ENCODE measurements at places on chromosomes 2 and 18.

GRCh38 chr2:9543557-9543956, 12.1 kb downstream of the ADAM17 start:
- no peak for DNase-seq

DNA sequence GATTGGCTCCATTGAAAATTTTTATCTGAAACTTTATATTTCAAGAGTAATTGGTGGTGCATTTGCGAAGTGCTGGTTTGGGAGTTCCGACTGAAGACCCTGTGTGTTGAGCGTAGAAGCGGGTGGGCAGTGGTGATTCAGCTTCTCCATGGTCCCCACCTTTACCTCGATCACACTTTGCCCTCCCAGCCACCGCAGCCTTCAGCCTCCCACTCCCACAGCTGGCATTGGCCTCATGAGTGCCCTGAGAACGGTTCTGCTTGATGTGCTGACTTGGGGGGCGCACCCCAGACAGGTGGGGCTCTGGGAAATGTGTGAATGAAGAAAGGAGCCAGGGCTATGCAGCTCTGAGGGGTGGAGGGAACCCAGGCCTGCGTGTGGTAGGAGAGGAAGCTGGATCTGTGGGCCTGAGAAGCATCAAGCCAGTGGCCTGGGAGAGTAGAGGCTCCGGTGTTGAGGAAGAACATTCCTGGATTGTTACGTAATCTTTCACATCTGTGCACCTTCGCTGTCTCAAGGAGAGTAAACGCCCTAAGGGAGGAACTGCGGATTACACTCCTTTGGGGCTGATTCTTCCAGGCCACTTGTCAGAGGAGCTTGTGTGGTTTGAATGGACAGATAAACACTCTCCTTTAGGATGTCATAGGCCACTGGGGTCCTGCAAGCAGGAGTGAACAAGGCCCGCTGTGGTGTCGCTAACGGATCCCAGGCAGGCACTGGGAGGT, 83.8 kb downstream of the NPAS2 start:
- no peak for DNase-seq

- DNase-seq, result no peak
These were observed 46.3 kb downstream of the MAL start for GRCh38 chr2:95071856-95072255.

DNA sequence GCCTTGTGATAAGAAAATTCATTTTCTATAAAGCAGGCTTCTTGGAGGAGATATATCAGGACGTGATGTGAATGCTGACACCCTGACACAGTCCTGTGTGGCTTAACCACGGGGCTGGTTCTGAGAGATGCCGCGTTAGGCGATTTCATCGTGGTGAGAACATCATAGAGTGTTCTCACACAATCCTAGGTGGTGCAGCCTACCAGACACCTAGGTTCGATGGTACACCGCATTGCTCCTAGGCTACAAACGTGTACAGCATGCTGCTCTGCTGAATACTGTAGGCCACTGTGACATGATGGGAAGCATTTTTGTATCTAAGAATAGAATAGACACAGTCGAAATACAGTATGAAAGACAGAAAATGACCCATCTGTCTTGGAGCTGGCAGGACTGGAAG, 82.5 kb downstream of the TNFRSF11A start:
- DNase-seq, result no peak

DNA sequence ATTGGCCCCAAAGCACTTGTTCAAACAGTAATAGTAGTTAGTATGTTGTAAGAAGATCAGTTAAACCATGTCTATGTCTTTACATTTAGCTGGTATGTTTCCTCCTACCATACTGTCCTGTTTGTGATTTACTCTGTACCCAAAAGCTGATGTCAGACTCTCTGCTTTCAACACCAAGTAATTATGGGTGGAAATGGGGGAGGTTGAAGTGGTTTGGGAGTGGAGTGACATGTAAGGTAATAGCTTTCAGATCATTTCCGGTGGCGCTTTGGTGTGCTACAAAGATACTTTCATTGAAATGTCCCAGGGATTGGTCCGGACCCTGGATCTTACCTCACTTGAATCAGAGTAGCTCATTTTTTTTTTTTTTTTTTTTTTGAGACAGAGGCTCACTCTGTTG, 39.7 kb upstream of the TGIF1 start:
- DNase-seq, result no peak

DNA sequence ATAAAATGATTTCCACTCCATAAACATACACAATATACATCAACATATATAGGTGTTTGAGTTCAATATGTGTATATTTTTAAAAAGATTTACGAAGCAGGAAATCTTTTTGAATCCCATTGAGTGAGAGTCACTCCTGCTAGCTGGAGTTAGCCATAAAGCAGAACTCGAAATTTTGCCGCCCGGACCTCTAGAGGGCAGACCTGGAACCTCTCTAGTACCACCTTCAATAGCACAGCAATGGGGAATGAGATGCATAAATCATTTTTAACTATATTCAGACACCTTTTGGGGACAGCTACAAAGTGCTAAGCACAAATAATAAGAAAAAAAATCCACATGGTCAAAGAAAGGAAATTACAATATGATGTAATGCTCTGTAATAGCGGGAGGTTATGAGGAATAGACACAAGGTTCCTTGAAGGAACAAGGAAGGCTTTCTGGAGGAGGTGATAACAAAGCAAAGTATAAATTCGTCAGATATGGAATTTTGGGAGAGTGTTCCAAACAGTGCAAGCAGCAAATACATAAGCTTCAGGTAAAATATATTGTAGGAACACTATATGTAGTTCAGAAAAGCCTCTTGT, 533.4 kb downstream of the ERBB4 start:
- DNase-seq, result peak; percentile 32

DNA sequence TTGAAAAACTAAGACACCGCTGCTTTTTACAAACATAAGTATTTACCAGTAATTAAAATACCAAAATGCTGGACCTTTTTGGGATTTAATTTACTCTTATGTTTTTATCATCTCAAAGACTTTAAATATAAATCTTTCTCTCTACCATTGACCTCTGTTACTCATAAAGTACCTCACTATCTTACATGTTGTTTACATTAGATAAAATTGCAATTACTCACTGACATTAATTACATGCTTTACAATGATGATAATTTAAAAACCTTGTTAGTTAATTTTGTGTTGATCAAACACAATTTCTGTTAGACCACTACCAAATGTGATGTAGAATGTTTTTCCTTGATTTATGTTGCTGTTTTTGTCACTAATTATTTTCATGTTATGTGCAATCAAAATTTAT, 139.5 kb downstream of the PTH2R start:
- DNase-seq, result no peak

- DNase-seq, result peak; percentile 27
These were observed 15.1 kb downstream of the GRHL1 start for GRCh38 chr2:9966491-9967022.

DNA sequence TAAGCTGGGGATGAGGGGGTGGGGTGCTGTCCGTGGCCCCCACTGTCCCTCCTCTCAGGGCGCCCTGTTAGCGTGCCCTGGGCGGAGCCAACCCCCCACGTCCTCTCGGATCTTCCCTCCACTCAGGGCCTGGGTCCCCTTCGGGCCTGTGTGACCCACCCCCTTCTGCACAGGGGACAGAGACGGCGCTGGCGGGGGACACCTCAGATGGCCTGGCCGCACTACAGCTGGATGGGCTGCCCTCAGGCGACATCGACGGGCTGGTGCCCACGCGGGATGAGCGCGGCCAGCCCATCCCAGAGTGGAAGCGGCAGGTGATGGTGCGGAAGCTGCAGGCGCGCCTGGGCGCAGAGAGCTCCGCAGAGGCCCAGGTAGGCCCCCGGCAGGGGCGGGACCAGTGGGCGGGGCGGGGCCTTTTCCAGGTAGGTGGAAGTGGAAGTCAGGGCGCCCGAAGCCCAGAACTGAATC, 9.9 kb upstream of the KLHL30 start:
- DNase-seq, result no peak

DNA sequence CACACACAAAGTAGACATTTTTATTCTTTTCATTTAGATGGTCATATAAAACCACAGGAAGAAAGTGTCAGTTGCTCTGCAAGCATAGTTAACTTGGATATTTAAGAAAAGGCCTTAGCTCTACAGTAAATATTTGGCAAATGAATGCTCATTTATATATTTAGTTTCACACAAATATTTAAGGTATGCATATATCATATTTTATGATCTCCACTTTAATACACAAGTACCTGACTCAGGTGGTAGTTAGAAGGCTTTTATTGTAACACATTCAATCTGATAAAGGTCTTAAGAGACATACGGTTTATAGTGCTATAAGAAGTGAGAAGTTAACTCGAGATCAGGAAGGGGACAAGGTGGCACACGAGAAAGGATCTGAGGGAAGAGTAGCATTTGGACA, 363.1 kb downstream of the NBAS start:
- no peak for DNase-seq

DNA sequence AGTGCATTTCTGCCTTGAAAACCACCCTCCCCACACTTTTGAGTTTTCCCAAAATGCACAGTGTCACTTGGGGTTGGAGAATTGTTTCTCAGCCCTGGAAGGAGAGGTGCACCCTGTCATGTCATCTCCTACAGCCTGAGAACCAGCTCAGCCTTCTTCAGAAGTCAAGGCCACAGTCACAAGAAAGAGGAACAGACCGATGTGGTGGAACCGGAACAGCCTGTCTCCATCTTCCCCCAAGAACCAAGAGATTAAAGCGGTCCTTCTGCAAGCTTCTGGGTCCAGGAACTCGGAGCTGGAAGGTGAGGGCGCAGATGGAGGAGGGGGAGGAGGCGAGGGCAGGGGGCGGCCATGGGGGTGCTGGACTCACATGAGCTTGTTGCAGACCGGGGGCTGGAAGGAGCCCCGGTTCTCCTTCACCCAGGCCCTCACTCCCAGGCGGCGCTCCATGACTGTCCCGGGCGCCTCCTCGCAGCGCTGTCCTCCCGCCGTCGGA, 248 bp downstream of the HAAO start:
- DNase-seq, result no peak

GRCh38 chr2:84486441-84487115, 27.5 kb upstream of the SUCLG1 start:
- DNase-seq, result no peak

DNA sequence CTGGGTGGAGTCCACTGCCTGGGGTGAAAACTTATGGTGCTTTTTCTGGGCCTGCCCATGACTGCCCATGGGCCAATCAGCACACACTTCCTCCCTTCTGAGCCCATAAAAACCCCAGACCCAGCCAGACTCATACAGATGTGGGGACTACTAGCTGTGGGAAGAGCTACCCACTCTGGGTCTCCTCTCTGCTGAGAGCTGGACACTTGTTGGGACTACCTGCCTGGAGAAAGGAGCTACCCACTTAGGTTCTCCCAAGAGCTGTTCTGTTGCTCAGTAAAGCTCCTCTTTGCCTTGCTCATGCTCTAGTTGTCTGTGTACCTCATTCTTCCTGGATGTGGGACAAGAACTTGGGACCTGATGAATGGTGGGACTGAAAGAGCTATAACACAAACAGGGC, 119.6 kb upstream of the SLC38A11 start:
- DNase-seq, result no peak

DNA sequence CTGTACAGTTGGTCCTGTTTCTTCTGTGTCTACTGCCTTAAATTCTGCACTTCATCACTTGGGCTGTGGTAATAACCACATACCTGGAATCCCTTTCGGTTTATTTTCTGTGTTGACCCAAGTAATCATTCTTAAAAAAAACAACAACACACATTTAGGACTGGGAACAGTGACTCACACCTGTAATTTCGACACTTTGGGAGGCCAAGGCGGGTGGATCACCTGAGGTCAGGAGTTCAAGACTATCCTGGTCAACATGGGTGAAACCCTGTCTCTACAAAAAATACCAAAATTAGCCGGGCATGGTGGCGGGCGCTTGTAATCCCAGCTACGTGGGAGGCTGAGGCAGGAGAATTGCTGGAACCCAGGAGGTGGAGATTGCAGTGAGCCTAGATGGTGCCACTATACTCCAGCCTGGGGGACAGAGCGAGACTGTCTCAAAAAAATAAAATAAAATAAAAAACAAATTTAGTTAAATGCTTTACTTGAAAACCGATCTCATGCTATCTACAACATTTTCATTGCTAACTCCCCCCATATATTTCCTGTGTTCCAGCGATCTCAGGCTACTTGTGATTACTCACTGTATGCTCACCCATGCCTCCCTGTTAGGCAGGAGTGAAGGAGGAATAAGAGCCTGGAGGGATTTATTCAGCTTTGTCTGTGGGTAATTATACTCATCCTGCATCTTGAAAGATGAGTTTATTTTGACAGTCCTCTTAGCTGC, 18.2 kb downstream of the ACSL3 start:
- no peak for DNase-seq

GRCh38 chr2:178909507-178909906, 102.3 kb upstream of the TTN start:
- no peak for DNase-seq

DNA sequence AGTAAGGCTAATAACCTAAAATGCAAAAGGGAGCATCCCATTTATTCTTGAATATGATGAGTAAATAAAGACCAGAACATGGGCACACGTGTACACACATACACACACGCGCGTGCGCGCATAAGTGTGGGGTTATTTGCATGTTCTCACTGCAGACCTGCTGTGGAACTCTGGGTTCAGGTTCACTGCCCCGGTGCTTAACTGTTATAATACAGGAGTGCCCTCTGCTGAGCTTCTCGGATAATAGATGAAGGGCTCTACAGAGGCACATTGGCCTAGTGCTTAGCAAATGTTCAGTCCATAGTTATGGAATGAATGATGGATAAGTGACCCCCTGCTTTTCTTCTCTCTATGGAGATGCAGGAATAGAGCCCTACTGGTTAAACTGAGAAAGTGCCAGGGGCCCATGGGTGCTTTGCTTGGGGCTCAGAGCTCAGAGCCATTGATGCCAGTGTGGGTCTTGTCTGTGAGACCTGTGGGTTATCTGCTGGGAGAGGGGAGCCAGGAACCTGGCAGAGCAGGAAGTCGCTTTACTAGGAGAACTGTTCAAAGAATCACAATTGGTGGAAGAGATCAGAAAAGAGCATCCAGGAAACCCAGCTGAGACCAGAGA, 3.6 kb upstream of the ARL4C start:
- peak; percentile 77 for DNase-seq

All from MM.1S (cell line).